ENCODE measurements at places on chromosomes 7 and 10.

DNA sequence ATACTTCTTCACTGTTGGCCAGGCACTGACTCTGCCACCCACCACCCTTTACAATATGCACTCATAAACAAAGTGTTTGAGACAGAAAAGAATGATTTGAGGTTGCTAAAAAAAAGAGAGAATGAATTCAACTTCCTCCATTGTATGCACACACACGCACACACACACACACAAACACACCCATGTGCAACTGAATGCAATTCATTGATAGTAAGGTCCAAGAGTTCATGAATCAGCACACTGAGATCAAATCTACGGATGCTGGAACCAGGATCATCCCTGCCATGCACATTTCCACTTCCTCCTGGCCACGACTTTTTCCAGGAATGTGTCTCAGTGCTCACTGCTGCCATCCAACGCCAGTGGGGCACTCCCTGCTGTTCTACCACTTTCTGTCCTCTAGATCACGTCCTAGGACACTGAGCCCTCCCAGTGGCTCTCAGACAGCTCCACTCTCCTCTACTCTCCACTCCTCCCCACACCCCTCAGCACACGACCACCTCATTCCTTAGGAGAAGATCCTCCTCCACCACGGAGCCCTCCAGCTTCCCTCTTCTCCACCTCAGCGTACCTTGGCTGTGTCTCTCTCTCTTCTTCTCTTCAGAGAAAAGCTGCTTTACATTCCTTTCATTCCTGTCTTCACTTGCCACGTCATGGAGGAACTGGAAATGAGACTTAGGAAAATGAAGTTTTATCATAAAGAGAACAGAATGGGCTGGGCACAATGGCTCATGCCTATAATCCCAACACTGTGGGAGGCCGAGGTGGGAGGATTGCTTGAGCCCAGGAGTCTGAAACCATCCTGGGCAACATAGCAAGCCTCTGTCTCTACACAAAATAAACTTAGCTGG is 12.0 kb upstream of the TMEM213 start:
- no peak for DNase-seq

GRCh38 chr10:128808921-128809440 is 658.1 kb upstream of the MGMT start:
- DNase-seq = no peak

GRCh38 chr7:128666200-128666599 is 5.9 kb upstream of the GARIN1A start:
- DNase-seq = no peak

DNA sequence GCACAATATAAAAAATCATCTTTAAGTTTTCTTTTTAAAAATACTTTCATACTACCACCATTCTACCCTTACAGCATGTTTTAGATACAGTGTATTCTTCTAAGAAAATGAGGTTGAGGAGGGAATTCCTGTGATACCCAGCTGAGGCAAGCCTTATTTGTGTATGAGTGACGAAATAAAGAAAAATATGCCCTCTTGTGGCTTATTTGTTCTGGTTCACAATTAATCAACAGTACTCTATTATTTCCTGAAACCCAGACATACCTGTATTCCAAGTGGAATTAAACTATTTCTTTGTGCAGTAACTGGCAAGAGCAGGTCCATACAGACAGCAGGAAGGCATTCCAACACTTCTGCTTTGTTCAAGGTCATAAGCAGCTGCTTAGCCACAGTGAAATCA is 4.5 kb upstream of the SEMA3D start:
- no peak for DNase-seq

GRCh38 chr7:36344622-36345021 is 45.0 kb upstream of the ANLN start:
- DNase-seq = no peak

DNA sequence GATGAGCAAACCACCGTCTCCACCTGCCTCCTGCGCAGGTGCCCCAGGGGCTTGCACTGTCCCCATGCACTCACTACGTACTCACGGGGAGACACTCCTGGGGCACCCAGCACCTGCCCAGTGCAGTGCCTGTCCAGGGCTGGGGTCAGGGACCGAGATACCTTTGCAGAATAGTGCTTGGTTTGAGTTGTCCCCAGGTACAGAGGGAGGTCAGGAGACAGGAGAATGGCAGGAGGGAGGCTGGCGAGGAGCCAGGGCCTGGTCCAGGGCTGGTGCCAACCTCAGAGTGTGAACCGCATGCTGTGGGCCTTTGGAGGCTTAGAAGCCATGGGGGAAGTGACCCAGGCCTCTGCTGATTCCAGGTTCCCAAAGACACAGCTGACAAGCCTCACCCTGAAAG is 110.1 kb upstream of the GPR26 start:
- DNase-seq = no peak

DNA sequence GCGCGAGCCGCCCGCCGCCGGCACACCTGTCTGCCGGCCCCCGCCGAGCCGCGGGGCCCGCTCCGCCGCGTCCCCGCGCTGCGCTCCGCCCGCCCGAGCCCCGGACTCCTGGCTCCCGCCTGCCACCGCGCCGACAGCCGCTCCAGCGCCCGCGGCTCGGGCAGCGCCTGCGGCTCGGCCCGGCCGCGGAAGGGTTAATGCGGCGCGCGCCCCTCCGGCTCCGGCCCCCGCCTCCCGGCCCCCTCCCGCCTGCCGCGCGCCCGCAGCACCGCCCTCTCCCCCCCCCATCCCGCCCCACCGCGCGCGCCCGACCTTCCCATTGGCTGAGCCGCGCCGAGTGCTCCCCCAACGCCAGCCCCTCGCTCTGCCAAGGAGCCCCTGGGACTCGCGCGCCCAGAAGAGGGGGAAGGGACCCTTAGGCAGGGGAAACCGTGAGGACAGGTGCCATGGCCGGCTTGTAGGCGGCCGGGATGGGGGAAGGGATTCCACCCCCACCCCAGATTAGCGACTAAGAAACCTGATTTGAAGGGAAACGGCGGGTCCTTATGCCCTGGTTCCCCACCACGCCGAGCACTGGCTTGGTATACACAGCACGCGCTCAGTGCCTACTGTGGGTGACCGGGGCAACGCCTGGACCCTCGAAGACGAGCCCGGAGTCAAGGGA is at the start of gene KCNH2:
Gene KCNH2, minus strand, starts transcription at position 196 of the 664 bp plus-strand sequence. CDS start 408 bp downstream, outside the sequence.
- no peak for DNase-seq

- DNase-seq = no peak
Measured at GRCh38 chr10:66752714-66753113, 173.1 kb upstream of the LRRTM3 start.

- DNase-seq = peak; percentile 64
Measured at GRCh38 chr7:99379043-99379577, 4.6 kb downstream of the ARPC1B start.

GRCh38 chr7:70730451-70731110 is 401.4 kb upstream of the GALNT17 start:
- no peak for DNase-seq

GRCh38 chr7:36406156-36406555 is 16.5 kb downstream of the ANLN start:
- DNase-seq = no peak

GRCh38 chr7:116740231-116740630 is 68.2 kb downstream of the MET start:
- no peak for DNase-seq

DNA sequence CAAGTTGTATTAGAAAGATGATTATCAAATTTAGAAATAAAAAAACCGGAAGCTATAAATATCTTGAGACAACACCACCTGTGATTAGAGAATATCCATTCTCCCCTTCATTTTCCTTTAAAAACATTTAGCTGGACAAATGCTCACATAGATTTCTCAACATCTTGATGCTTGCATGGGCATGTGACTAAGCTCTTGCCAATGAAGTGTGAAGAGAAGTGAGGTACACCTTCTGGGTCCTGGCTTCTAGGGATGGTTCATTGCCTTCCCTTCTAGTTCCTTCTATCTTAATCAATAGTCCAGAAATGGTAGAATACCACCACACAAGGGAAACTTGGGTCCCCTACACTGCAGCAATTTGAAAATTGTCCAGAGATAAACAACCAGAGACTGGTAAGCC is 41.0 kb downstream of the WAPL start:
- no peak for DNase-seq

DNA sequence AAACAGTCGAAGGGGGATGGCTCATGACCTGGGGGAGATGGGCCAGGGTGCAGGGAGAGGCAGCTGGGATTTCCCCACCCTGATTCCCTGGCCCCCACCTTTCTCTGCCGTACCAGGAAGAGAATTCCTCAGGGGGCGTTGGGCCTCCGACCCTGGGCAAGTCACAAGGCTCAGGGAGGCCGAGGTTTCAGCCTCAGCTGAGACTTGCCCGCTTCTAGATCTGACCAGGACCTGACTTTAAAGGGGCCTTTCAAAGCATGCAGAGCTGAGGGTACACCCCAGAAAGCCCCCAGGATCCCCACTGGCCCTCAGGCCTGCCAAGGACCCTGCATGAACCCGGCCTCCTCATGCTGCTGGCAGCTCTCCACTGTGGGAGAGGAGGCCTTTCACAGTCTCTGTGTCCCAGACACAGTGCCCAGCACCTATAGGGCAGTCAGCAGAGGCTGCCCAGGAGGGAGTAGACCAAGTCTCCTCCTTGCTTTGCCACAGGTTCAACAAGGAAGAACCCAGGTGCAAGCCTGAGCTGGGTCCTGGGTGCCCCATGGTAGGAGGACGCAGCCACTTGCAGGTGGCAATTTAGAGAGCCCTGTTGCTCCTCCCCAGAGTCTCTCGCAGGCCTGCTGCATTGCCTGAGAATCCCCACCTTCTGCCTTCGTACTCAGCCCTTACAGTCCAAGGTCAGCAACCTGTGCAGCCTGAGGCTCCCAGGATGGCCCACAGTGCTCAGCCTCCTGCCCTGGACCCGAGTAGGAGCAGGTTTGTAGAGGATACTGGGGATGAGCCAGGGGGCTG is 89.3 kb downstream of the CHST15 start:
- DNase-seq = no peak

DNA sequence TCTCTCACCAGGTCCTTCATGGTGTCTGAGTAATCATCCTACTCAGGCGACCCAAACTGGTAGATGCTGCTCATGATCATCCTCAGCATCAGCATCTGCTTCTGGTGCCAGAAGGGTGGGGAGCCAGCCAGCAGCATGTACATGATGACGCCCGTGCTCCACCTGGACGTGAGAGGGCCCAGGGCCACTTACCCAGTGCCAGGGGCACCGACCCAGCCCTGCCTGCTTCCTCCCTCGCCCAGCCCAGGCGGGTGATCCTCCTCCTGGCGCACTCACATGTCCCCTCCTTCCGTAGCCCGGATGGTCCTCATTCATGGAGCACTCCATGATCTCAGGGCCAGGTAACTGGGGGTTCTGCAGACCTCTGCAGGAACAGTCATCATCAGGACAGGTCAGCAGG is 764.8 kb upstream of the ZNF722 start:
- DNase-seq = no peak

DNA sequence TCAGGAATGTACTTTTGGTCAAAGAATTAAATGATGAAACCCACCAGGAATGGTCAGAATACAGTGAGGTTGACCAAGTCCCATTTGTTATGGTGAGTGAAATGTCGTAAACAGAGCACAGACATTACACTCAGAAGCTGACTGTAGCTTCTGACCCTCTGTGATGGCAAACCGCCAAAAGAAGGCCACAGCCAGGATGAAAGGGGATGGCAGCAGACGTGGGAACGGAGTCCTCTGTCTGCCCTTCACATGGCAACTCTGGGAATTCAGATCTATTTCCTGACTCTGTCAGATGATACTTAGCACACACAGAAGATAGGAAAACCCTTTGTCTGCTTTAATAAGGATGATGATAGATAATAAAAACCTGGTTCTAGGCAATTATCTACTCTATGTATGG is 757.1 kb downstream of the SORCS3 start:
- no peak for DNase-seq

- DNase-seq = no peak
Measured at GRCh38 chr7:8214244-8214824, 47.6 kb downstream of the ICA1 start.

- no peak for DNase-seq
Measured at GRCh38 chr7:120794106-120794729, 63.7 kb downstream of the TSPAN12 start.

GRCh38 chr7:42590771-42591310 is 321.0 kb downstream of the C7orf25 start:
- DNase-seq = no peak

GRCh38 chr7:26760501-26760900 is 103.9 kb downstream of the SKAP2 start:
- no peak for DNase-seq

- DNase-seq = no peak
Measured at GRCh38 chr10:127012071-127012768, 107.0 kb downstream of the DOCK1 start.

DNA sequence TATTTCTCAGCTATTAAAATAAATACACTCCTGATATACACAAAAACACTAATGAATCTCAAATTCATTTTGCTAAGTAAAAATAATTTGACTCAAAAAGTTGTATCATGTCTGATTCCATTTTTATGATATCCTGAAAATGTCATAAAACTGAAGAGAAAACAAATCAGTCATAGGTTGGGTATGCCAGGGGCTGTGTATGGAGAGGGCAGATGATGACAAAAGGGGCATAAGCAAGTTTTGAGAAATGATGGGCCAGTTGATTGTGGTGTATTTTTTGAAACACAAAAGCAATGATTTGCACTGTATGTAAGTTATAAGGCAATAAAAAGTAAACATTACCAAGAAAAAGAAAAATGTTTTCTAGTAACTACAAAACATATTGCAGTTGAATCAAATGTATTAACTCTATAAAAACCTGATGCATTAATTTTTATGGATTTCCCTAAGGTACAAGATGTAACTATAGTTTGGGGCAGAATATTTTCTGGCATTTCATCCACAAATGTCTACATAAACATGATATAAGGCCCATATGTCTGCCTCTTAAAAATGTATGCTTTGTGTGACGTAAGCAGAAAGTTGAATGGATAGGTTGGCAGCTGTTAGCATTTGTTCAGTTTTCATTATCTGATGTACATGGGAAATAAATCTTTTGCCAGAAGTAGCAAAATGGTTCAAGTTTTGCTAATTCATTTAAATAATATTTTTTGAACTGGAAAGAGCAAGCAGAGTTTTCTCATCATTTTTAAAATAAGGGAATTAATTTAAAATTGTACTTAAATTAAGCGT is 35.1 kb upstream of the ING3 start:
- DNase-seq = no peak

DNA sequence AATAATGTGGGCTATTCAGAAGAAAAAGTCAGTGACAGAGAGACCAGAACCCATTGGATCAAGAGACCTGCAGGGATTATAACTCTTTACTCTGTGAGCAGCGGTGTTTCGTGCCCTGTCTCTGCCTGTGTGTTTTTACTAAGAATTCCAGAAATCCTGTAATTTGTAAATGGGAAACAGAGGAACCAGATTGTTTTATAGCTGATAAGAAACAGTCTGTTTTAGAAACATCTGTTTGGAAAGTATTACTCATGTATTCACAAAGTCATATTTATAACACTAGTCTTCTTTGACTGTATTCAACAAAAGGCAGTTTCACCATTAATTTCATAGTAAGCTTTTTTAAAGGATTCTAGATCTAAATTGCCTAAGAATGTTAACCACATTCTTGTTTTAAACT is 30.0 kb upstream of the VDAC2 start:
- no peak for DNase-seq

DNA sequence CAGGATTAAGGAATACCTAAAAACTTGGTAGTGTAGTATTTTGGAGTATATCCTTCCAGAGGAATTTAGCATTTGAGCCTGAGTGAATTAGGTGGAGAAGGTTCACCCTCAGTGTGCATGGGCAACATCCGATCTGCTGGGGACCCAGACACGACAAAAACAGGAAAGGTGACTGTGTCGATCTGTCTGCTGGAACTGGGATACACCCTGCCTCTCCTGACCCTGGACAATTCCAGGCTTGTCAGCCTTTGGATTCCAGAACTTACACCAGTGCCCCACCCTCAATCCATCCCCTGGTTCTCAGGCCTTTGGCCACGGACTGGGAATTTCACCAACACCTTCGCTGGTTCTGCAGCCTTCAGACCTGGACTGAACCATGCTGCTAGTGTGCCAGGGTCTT is 41.9 kb downstream of the PTPRE start:
- no peak for DNase-seq

- DNase-seq = no peak
Measured at GRCh38 chr10:98039690-98040381, 9.4 kb upstream of the CRTAC1 start.
